Psoas muscle (tissue), 8 donors: ENCODE measurements at places on chromosomes 2 and 18. TPM values are rescaled to one million over a fixed set of nuclear protein-coding genes. Genes with fewer than 3 reads are reported as not detected.

DNA sequence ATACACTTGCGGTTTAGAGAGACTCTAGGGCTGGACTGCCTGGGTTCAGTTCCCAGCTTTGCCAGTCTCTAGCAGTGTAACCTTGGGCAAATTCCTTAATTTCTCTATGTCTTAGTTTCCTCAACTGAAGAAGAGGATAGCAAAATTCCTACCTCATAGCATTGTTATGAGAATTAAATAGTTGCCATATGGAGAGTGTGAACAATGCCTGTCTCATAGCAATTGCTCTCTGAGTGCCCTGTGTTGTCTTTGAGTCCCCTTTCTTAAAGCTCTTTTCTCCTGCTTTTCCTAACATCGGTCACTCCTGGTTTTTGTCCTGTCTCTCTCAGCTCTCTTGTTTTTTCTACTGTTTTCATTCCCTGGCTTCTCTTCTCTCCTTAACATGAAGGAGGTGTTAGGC is 116.8 kb upstream of the ALPP start:
- DNase-seq: no peak

Gene ITGA4
- 2.6 TPM for total RNA-seq

Gene SLC38A11
- 0.07 TPM for total RNA-seq

Gene EMX1
- not detected for total RNA-seq

Gene GFPT1
- total RNA-seq: 33.7 TPM

Gene PFN4
- 0.24 TPM for total RNA-seq

Gene MYO5B
- total RNA-seq: 0.88 TPM

DNA sequence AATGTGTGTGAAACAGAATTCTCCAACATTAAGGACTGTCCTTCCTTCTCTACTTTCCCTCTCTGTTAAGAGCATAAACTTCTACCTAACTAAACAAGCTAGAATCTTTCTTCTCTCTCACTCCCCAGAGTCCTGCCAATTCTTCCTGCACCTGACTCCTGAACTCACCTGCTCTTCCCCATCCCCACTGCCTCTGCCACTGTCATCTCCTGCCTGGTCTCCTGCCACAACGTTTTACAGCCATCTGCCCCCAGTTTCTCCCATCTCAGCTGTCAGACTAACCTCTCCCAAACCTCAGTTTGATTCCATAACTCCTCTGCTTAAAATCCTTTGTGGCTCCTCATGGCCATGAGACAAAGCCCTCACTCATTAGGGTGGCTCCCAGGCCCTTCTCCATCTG is 288.3 kb upstream of the FBXO11 start:
- no peak for DNase-seq

DNA sequence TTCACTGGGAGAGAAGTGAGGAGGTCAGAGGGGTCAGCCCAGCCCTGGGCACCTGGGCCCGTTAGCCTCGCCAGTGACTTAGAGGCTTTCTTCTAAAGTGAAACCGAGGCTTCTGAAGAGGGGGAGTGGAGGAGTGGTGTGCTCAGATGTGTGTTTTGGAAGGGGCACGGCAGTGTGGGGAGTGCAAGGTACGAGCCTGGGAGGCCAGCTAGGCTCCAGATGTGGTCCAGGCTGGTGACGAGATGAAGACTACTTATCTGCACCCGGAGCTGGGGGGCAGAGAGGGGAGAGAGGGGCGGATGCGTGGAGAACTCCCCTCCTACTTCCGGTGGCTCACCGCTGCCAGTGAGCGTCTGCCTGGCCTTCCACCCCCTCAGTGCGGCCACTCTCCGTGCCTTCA is 371.3 kb upstream of the HS6ST1 start:
- DNase-seq: no peak

DNA sequence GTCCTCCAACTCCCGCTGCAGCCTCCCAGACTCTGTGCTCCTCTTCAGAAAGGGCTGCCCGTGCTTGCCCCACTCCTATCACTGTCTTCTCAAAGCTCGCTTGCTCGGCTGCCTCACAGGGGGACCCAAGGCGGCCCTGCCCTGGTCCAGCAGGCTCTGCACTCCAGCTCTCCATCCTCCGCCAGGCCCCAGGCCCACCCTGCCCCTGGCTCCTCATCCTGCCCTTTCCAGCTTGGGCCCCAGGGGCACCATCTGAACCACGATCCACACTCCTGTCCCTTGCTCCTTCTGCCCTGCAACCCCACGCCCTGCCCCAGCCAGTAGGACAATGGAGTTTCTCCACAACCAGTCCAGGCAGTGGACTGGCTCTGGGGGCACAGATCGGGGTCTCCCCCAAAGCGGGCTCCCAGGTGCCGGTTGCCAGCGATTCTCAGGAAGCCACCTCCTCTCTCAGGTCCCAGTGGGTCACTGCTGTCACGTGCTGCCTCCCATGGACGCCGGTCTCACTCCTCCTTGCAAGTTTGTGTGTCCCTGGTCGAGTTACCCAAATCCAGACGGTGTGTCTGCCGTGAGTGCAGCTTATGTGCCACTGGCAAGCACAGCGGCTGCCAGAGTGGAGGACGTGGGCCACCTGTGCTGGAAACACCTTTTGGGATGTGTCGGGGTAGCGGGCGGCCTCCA is 238.5 kb downstream of the HDAC4 start:
- peak; percentile 10 for DNase-seq

Gene MAP3K19
- total RNA-seq: not detected

Gene RNF152
- 3.9 TPM for total RNA-seq

- no peak for DNase-seq
These were observed 46.1 kb downstream of the NABP1 start for GRCh38 chr2:191724015-191724414.

DNA sequence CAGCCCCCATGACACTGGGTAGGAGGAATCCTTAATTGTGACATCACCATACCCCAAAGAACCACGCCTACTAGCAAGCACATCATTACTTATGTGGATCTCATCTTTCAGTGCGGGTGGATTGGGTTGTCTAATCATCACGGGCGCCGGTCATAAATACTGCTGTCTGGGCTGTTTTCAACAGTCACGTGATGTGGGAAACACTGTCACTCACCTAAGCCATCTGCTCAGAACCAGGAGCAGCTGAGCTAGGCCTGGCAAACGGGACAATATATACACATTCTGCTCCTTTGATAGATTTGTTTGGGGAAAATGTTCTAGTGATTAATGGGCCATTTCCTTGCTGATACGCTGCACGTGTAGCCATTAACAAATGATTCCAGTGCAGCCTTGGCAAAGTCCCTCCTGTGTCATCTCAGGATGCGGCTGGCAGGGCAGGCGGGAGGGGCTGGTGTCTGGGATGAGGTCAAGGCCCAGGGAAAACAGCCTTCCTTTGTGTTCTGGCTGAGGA is 145.9 kb upstream of the COPS8 start:
- no peak for DNase-seq

GRCh38 chr2:141699573-141699972 is 431.2 kb downstream of the LRP1B start:
- no peak for DNase-seq

Gene PDE11A
- 1.4 TPM for total RNA-seq

DNA sequence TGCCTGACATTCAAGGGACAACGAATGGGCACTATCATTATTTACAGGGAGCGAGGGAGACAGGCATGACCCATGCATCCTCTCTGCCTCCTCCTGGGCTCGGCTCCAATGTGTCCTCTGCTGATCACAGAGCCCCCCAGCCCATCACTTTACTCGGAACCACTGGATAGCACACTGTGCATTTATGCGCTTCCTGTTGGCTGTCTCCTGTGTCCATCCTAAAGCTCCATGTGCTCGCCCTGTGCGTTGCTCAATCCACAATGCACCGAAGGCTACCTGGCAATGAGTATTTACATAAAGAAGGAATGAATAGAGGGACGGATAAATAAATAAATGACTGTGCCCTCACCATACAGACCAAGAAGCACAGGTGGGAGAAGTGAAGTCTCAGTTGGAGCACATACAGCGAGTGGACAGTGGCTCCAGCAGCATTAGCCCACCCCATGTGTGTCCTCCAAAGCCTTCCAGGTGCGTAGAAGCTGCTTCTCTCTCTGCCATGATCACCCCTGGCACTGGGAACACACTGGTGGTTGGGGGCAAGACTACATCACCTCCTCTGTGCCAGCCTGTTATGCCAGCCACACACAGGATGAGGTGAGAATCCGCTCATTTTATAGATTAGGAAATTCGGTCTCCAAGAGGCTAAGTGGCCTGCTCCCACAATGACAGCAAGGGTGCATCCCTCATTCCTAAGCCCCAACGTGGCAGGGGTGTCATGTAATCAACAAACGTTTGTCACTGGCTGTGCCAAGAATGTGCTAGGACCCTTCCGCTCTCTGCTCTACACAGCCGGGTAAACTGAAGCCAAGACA is 2.3 kb upstream of the GDF7 start:
- DNase-seq: no peak

DNA sequence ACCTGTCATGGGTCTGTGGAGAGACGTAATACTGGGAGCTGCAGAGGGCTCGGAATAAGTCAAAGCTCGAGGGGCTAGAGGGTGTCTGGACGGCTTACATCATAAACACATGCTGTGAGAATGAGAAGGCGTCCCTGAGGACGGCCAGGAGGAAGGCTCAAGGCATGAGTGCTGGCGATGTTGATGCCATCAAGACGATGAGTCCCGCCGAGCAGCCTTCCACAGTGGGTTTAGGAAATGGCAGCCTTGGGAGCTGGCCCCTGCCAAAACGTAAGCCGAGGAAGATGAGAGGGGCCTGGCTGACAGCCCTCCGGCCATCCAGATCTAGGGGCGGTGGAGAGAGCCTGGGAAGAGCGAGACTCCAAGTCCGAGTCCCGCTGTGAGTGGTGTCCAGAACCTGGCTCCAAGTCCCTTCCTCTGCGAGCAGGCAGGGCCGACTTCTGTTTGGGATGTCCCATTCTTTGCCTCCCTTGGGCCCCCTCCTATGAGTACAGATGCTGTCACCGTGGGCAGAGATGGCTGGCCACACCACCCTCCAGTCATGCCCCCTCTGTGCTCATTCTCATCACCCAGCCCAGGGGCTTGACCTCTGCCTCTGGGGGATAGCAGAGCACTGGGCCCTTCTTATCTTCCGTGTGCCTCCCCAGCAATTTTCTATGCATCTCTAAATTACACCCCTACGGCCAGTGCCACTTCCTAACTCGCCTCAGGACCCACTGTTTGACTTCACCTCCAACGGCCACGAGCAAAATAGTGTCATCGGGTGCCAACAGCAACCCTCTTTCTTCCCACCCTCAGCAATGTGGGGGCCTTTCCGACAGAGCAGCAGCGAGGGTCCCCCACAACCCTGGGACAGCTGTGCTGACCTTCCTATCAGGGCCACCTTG is 175.7 kb downstream of the FAM210A start:
- DNase-seq: no peak
